ENCODE measurements at places on chromosomes 12 and 14.

DNA sequence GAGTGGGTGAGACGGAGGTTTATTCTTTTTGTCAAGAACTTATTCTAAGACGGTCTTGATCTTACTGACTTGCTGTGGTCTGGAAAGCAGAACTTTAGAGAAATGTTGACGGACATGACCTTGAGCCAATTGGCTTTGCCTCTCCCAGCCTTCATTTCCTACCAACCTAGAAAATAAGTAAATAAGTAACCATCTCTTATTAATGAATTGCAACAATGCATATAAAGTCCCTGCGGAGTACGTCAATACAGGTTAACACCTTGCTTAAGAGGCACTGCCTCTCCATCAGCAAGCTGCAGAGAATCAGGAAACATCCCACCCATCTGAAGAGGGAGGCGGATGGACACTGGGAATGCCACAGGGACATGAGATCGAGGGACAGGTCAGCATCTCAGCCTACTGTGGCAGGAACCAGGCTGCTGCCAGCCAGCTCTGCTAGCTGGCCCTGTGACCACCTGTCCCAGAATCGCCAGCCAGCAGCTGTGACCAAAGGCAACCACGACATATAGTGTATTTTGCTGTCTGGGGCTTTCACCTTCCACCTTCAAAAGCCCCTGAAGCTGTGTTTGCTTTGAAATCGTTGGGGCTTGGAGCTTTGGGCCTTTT lies 208.3 kb downstream of the BCL11B start:
- no peak for DNase-seq

DNA sequence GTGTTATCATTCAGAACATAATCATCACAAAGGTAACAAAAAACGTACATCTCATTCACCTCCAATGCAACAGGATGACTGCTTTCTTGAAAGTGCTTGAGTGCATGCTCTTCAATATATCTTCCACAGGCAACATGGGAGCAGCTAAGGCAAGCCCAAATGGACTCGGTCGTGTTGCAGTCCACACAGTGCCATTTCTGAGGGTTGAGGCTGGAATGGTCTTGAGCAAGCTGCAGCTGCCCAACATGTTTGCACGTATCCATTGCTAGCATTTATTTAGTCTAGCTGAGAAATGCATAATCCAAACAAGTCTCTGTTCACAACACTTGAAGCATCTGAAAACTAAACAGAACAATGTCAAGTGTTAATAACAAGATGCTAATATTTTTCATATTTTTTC lies 17.3 kb downstream of the USP44 start:
- no peak for DNase-seq

- no peak for DNase-seq
These were observed 1.5 kb upstream of the LGALS3 start for GRCh38 chr14:55127460-55127951.

- peak; percentile 33 for DNase-seq
These were observed 16.2 kb downstream of the PYGL start for GRCh38 chr14:50928002-50928635.

GRCh38 chr12:72144553-72144952 lies 127.6 kb upstream of the TRHDE start:
- DNase-seq, result no peak

DNA sequence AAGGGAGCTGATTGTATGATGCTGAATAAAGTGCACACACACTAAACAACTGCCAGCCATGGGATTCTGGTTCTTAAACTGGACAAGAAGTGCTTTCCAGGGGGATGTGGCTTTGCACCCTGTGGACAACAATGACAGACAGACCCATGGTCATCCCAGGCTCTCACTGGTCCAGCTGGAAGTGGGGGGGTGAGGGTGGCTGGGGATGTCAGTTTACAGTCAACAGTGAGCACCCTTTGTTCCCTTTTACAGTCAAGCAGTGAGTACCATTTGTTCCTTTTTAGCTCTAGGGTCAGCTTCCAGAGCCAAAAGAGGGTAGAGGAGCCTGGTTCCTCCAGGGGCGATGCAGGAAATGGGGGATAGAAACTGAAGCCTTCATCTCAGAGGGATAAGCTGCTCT lies 100.7 kb downstream of the SMOC1 start:
- no peak for DNase-seq

DNA sequence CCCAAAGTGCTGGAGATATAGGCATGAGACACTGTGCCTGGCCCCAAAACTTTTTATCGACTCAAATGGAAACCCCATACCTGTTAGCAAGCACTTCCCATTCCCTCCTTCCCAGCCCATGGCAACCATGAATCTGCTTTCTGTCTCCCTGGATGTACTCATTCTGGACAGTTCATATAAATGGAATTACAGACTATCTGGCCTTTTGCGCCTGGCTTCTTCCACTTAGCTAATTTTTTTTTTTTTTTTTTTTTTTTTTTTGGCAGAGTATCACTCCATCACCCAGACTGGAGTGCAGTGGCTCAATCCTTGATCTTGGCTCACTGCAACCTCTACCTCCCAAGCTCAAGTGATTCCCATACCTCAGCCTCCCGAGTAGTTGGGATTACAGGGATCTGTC lies 134.5 kb upstream of the MED13L start:
- no peak for DNase-seq

DNA sequence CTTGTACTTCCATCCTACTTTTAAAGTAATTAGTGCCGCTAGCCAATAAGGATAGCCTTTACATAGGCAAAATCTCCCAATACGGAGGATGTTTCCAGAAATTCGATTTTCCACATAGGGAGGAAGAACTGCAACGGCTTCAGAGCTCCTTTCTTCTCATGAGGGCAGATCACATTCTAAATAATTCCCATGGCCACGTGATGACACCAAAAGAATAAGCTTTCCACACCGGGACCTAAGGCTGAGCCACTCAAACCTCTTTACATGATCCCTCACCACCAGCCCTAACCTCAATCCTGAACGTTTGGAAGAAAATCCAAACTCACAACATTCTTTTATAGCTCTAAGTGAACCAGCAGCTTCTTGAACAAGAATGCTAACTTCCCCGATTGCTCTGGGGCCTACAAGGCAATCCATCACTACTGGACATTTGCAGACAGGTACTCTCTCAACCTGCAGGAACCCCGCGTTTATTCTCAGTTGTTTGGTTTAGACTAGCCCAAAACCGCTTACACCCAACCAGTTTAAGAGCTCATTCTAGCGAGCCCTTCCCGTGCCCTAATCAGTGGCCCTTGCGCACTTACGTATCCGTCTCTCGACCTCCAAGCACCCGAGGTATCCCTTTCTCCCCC lies 884 bp downstream of the CAPRIN2 start:
- no peak for DNase-seq

GRCh38 chr12:57611108-57611826 lies at the start of gene ARHGEF25:
ARHGEF25 (plus strand) TSS chr12:57611435; CDS start chr12:57611895, 460 bp downstream.
- DNase-seq, result peak; percentile 92

- DNase-seq, result no peak
These were observed 433.5 kb downstream of the DAD1 start for GRCh38 chr14:22155571-22155970.

All from femur (tissue), 1 donor.